GM12878 (cell line): ENCODE measurements at places on chromosomes 13 and 19. TPM values are rescaled to one million over a fixed set of nuclear protein-coding genes. Genes with fewer than 3 reads are reported as not detected.

DNA sequence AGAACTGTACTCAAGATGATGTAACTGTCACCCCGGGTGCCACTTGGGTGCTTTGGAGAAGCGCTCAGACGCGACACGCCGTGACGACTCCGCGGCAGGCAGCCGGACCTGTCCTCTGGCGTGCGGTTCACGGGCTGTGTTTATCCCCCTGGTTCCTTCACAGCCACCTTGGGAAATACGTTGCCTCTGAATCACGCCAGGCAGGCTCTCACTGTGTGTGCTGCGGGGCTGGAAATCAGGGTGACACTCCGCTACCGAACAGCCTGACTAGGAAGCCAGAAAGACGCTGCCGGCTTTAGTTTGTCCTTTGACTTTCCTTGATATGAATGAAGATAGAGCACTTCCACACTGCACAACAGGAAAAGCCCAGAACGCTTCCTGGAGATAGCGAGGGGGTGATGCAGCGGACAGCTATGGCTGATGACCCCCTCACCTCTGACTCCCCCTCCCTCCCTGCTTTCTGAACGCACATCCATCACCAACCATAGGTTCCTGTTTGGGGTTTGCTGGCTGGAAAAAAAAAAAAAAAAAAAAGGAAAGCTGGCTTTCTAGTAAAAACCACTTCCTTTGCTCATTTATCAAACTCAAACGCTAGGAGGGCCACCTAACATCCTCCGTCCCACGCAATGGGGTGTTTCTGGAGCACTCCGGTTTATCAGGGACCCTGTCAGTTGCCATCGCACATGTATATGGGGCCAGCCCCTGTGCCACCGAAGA lies 3.7 kb upstream of the GP6 start:
- peaks cover 14% of the 10 kb centered on the region for H3K36me3 ChIP-seq
- no peak overlapping the region for H3K27ac ChIP-seq
- DNase-seq: no peak
- H3K4me3 ChIP-seq: no peak overlapping the region

DNA sequence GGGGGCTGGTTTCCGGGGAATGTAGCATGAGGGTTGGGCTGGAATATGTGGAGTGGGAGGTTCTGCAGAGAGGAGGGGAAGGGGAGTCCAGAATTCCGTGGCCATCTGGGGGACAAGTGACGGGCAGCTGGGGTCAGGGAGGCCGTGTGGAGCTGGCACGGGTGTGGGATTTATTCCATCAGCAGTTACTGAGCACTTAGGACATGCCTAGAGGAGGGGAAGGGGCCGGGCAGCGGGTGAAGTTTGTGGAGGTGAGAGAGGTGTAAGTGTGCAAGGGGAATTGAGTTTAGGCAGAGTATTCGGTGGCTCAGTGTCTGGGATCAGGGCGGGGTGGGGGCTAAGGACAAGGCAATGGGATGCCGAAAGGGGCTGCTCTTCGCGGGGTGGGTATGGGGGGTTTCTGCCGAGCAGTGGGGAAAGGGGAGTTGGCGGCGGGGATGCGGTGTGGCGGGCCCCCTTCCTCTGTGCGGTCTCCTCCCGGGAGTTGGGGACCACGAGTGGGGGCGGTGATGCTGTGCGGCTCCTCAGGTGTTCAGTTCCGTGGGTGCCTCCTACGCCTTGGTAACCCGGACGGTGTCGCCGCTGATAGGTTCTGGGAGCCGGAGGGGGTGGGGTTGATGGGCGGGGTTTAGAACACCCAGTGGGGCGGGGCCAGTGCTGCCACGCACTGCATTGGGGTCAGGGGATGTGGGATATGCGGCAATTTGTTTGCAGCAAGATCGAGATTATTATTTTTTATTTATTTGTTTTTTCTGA lies 5.4 kb downstream of the CCDC61 start:
- no peaks in the 10 kb centered on the region for H3K36me3 ChIP-seq
- peak overlapping the region; percentile 47; the same call in 1 of the 2 replicates for H3K4me3 ChIP-seq
- peaks cover 14% of the 10 kb centered on the region for H3K4me1 ChIP-seq
- no peak overlapping the region for H3K27ac ChIP-seq
- DNase-seq: no peak

The ICAM5 gene
- 3.0 and 4.6 TPM in 2 replicates for total RNA-seq

The SPACA4 gene
- total RNA-seq: not detected in 2 replicates

GRCh38 chr19:12628040-12629022 lies 17.6 kb downstream of the ZNF791 start:
- H3K27me3 ChIP-seq: no peaks in the 10 kb centered on the region
- no peak overlapping the region for H3K4me3 ChIP-seq
- H3K36me3 ChIP-seq: peaks cover 10% of the 10 kb centered on the region
- no peak for DNase-seq
- H3K4me1 ChIP-seq: no peaks in the 10 kb centered on the region

GRCh38 chr13:35617420-35617819 lies 140.9 kb upstream of the MAB21L1 start:
- H3K36me3 ChIP-seq: no peaks in the 10 kb centered on the region
- no peaks in the 10 kb centered on the region for H3K27me3 ChIP-seq
- H3K4me3 ChIP-seq: no peak overlapping the region
- H3K4me1 ChIP-seq: no peaks in the 10 kb centered on the region
- DNase-seq: no peak

The ZNF790 gene
- 2.5 and 2.9 TPM in 2 replicates for total RNA-seq

The OXGR1 gene
- not detected in 2 replicates for total RNA-seq

DNA sequence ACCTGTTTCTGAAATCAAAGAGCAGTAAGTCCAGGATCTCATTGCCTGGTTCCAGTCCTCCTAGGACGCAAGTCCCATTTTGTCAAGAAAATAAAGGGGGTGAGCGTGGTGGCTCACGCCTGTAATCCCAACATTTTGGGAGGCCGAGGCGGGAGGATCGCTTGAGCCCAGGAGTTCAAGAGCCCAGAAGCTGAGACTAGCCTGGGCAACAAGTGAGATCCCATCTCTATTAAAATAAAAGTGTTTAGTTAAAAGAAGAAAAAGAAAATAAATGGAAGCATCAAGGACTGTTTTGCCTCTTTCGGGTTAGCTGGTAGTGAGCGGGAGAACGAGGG lies 344 bp upstream of the HAUS5 start:
- peaks cover 17% of the 10 kb centered on the region for H3K4me1 ChIP-seq
- H3K27ac ChIP-seq: peak overlapping the region; percentile 81
- no peak for DNase-seq
- H3K4me3 ChIP-seq: peak overlapping the region; percentile 74; the same call in 1 of the 2 replicates

DNA sequence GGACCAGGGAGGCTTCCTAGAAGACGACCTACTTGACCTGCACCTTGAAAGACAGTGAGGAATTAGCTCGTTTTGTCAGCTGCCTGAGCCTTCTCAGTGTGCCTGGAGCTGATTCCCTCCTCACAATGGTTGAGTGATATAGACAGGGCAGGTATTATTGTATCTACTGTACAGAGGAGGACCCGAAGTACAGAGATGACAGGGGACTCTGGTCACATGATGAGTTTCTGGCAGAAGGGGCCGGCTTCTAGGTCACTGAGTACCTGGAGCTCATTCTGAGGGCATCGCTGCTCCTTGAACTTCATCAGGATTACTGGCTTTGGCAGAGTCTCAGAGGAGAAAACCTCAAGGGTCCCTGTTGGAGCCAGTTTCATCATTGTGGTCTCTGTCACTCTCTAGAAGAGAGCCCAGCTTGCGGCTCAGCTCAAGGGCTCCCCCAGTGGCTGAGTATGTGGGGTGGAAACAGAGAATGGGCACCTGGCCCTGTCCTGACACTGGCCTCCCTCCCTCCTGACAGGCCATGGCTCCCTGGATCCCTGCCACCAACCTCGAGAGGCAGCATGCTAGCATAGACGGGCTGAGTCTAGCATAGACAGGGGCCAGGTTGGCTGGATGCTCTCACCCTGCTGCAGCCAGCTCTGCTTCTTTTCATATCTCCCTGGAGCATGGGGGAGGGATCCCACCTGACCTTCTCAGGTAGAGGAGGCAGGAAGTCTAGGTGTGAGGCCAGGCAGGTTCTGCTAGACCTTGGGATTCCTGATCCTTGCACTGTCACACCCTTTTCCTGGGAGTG lies 38.7 kb downstream of the NFIX start:
- H3K36me3 ChIP-seq: no peaks in the 10 kb centered on the region
- H3K4me1 ChIP-seq: no peaks in the 10 kb centered on the region
- no peaks in the 10 kb centered on the region for H3K27me3 ChIP-seq
- H3K4me3 ChIP-seq: no peak overlapping the region
- DNase-seq: no peak
- no peak overlapping the region for H3K27ac ChIP-seq

The SLITRK5 gene
- total RNA-seq: not detected in 2 replicates

The IFNL1 gene
- total RNA-seq: not detected in 2 replicates

DNA sequence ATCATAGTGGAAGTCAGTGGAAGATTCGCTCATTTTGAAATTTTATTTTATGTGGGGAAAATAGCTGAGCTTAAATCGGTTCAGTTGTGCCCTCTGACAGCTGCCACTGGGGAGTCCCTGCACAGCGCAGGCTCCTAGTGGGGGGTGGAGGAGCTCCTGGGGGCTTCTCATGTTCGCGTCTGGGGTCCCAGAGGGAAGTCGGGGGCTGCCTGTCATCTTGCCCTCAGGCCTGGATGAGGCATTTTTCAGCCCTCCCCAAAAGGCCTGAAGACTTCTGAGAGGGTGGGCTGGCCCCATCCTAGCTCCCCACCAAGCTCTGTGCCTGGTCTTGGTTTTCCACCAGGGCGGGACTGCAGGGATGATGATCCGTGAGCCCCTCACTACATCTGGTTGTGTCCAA lies 82.1 kb downstream of the CHST8 start:
- H3K27me3 ChIP-seq: no peaks in the 10 kb centered on the region; the same call in 1 of the 2 replicates
- no peak for DNase-seq
- H3K4me1 ChIP-seq: no peaks in the 10 kb centered on the region
- H3K4me3 ChIP-seq: no peak overlapping the region
- H3K27ac ChIP-seq: no peak overlapping the region

GRCh38 chr19:19407633-19407930 lies 2.1 kb downstream of the GATAD2A start:
- no peak for DNase-seq
- peaks cover 33% of the 10 kb centered on the region for H3K4me1 ChIP-seq
- H3K27ac ChIP-seq: peak overlapping the region; percentile 42
- H3K4me3 ChIP-seq: peak overlapping the region; percentile 77
- no peaks in the 10 kb centered on the region for H3K27me3 ChIP-seq

- no peak overlapping the region for H3K27ac ChIP-seq
- no peak for DNase-seq
- peaks cover 1% of the 10 kb centered on the region for H3K27me3 ChIP-seq
- no peaks in the 10 kb centered on the region for H3K36me3 ChIP-seq
These were observed 2.4 kb downstream of the IRS2 start for GRCh38 chr13:109783815-109784589.

GRCh38 chr13:21333186-21333585 lies 125.9 kb downstream of the ZDHHC20 start:
- H3K4me3 ChIP-seq: no peak overlapping the region
- no peaks in the 10 kb centered on the region for H3K36me3 ChIP-seq
- DNase-seq: no peak
- H3K27ac ChIP-seq: no peak overlapping the region
- H3K27me3 ChIP-seq: no peaks in the 10 kb centered on the region

DNA sequence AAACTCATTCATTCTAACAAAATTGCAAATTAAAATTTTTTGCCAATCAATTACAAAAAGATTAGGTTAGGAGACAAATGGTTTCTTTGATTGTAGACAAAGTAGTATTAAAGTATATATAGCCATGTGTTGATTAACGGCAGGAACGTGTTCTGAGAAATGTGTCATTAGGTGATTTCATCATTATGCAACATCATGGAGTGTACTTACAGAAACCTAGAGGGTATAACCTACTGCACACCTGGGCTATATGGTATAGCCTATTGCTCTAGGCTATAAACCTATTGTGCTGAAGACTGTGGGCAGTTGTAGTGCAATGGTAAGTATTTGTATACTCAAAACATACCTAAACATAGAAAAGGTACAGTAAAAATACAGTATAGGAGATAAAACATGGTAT lies 906.8 kb upstream of the SPRY2 start:
- no peak for DNase-seq
- no peak overlapping the region for H3K27ac ChIP-seq
- no peaks in the 10 kb centered on the region for H3K27me3 ChIP-seq
- H3K36me3 ChIP-seq: no peaks in the 10 kb centered on the region
- no peak overlapping the region for H3K4me3 ChIP-seq

The ANKLE1 gene
- total RNA-seq: 13.1 and 16.0 TPM in 2 replicates

- H3K36me3 ChIP-seq: no peaks in the 10 kb centered on the region
- H3K4me1 ChIP-seq: no peaks in the 10 kb centered on the region
- no peaks in the 10 kb centered on the region for H3K27me3 ChIP-seq
- no peak overlapping the region for H3K27ac ChIP-seq
These were observed 48.2 kb upstream of the SLITRK5 start for GRCh38 chr13:87622971-87623370.

GRCh38 chr13:109750221-109750775 lies 36.1 kb downstream of the IRS2 start:
- H3K27me3 ChIP-seq: no peaks in the 10 kb centered on the region
- DNase-seq: no peak
- H3K27ac ChIP-seq: no peak overlapping the region
- no peaks in the 10 kb centered on the region for H3K4me1 ChIP-seq

DNA sequence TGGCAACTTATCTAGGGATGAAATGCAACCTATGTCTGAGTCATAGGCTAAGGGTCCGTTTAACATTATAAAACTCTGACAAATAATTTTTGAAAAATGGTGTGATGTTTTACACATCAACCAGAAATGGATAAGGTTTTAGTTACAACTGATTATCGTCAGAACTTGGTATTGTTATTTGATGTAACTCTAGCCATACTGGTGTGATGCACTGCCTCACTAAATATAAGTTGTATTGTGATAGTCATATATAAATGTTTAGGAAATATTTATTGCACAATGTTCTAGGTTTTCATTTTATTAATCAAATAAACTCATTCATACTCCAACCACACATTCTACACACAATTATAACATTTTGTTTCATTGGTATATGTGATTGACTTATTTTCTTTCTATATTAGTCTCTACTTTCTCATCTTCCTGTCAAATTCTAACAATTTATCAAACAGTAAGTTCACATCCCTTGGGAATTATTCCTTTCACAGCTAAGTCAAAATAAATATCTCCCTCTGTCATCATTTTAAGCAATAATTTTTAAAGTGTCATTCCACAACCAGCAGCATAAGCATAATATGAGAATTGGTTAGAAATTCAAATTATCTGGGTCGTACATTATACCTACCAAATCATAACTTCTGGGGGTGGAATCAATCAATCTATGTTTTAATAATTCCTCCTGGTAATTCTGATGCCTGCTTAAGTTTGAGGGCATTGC lies 873.9 kb downstream of the SLITRK1 start:
- H3K4me1 ChIP-seq: no peaks in the 10 kb centered on the region
- H3K27me3 ChIP-seq: no peaks in the 10 kb centered on the region
- H3K4me3 ChIP-seq: no peak overlapping the region

DNA sequence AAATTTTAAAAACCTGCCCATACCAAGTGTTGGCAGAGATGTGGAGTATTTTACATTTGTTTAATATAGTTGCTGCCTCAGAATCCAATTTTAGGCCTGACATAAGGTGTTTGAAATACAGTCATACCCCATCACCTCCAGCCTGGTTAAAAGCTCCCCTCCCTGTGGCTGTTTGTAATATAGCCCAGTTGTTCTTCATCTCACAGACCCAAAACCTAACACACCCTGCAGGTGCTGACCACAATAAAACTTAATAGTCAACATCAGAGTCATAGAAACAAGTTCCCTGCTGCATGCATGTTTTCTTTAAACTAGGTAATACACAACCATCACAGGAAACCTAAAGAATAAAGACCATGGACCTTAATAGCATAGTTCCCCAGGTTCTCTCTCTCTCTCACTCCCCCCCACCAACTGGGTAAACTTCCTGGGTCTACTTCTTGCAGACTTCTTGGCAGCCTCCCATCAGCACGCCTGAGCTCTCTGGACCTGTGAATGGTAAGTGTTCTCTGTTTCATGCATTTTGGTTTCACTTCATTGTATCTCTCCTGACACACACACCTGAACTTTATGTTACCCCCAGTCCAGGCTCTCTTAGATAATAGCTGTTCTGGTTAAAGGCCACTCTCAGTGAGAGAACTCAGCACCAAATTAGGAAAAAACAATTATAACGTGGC lies 1369.9 kb downstream of the EFNB2 start:
- H3K4me3 ChIP-seq: no peak overlapping the region
- H3K27me3 ChIP-seq: no peaks in the 10 kb centered on the region
- DNase-seq: peak; percentile 15
- H3K27ac ChIP-seq: no peak overlapping the region
- no peaks in the 10 kb centered on the region for H3K36me3 ChIP-seq
- peaks cover 3% of the 10 kb centered on the region; the same call in 1 of the 2 replicates for H3K4me1 ChIP-seq
